ENCODE measurements at places on chromosomes 7 and 10.

- no peak for DNase-seq
These were observed 93.0 kb downstream of the CPVL start for GRCh38 chr7:29053105-29053872.

- DNase-seq: no peak
These were observed 203.1 kb upstream of the PTN start for GRCh38 chr7:137546671-137547070.

DNA sequence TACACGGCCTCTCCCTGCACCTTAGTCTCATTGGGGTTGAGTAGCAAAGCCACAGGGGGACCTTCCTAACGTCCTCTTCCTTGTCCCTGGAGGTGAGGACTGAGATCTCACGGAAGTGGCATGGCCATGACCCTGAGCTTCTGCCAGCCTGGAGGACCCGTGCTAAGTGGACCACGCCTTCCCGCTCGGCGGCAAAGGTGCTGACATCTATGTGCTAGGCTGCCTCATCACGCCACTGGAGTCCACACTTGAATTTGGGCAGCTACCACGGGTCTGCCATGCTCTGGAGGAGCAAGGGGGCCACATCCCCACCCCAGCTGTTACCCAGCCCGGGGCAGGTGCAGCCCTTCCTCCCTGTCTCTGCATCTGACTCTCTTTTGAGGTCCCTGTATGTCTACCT lies 15.3 kb downstream of the GHRHR start:
- DNase-seq: no peak

DNA sequence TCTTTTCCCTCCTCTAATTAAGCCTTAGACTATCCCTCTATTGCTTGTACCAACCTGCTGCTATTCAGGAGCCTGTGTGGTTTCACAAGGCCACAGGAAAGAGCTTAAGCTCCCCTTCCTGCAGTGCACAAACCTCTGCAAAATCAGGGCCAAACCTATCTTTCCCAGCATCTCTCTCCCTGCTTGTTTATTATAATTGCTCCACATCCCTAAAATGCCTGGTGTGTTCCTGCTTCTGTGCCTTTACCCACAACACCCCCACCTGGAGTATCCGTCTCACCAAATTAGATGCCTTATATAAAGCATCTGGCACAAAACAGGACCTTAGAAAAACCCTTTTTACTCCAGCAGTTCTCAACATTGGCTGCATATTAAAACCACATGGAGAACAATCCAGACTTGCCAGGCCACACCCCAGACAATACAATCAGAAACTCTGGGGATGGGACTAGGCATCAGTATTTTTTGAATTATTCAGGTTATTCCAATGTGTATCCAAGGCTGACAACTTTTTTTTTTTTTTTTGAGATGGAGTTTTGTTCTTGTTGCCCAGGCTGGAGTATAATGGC lies 16.7 kb downstream of the SEC31B start:
- DNase-seq: no peak

- no peak for DNase-seq
These were observed 22.6 kb downstream of the TSPAN14 start for GRCh38 chr10:80476685-80477084.

DNA sequence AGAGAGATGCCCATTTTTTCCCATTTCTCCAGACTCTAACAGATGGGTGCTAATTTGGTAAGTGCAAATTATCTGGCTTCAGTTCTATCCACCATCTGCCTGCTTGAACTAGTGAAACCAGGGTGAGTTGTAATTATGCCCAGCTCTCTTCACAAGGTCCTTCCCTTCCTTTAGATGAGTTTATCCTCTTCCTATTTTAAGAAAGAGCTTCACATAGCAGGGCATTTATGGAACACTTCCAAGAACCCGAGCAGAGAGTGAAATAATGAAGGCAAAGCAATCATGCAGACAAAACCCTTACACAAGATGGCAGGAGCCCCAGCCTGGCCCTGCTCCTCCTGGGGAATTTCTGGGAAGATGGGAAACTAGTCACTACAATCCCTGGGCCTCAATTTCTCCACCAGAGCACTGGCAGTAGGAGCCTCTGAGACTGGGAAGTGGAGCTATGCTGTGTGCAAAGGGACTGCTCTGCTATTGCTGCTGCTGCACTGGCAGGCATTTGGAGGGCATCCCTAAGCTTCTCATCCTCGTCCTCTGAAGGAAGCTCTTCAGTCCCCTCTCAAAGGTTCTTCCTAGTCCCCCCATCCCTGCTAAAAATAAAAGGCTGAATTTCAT lies 33.7 kb upstream of the PLXNA4 start:
- no peak for DNase-seq

GRCh38 chr10:72331575-72332422 lies 22.9 kb downstream of the DNAJB12 start:
- no peak for DNase-seq
